Muscle of back (tissue), 13 donors: ENCODE measurements at places on chromosomes 6 and 20.
A peak's percentile ranks its signal among the peaks of the same experiment; 100 is the strongest.

GRCh38 chr20:51350941-51351631, 191.4 kb downstream of the NFATC2 start:
- DNase-seq, result no peak

DNA sequence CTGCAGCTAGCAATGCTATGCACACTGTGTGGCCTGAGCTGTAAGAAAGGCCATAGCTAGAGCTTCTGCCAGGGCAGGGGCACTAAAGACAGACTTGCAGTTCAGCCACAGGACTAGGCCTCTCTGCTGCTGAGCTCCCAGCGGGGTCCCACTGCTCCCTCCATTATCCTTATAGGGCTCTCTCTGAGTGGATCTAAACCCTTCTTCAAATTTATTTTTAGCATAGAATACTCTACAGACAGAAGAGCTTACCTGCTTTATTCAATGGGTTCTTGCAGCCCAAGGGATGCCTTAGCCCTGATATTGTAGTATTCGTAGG, 100.9 kb upstream of the MLN start:
- DNase-seq, result no peak

DNA sequence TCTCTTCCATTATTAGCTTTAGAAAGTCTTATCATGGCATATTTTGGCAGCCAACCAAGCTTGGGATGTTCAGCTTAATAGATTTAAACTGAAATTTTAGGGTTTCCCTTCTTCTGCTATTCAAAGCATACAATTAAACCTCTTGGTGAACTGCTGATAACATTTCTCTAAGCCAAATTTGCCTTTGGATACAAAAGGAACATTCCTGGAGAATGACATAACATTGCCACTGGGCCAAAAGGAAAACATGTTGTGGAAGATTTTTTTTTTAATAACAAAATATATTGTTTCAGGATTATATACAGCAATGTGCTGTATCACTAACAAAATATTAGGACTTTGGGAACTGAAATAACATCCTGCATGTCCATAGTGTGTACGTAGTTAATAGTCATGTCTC, 215.1 kb upstream of the TBX18 start:
- peak; percentile 84 for DNase-seq

GRCh38 chr6:17580518-17581048, 19.5 kb upstream of the FAM8A1 start:
- DNase-seq, result peak; percentile 30

GRCh38 chr20:43710370-43711044, 16.3 kb downstream of the GTSF1L start:
- DNase-seq, result no peak

DNA sequence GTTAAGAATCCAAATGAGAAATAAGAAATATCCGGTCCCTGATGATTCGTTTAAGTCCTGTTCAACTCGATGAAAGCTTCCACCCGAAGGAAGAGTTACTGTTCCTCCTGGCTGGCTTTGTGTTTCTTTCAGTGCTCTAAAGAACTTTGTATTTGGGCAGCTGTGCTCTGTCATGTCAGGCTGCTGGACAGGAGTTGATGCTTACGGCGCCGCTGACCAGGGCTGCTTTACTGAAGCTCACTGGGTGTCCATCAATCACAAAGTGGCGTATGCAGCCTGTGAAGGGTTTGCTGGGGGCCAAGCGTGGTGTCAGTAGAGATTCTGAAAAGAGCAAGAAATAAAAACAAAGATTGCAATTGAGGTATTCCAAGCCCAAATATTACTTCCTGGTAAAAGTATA, 21.9 kb downstream of the FAM229B start:
- DNase-seq, result no peak

DNA sequence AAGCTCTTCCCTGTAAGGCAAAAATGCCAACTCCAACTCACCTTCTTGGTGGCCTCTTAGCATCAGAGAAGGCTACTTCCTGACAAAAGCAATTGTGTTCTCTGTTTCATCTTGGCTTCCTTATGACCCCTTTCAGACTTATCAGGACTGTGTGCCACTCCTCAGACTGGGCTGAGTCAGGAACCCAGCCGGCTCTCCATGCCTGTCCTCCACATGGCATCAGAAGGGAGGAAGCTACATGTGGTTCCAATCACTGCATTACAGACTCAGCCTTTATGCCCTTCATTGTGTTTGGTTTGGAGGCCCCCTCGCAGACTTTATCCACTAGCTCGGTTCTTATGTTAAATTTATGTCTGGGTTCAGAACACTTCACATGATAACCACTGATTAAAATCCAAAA, 142.5 kb downstream of the SLC24A3 start:
- no peak for DNase-seq
